ENCODE measurements at places on chromosomes 3 and 15.

GRCh38 chr3:47377186-47377585 is 3.6 kb upstream of the PTPN23 start:
- DNase-seq, result no peak

DNA sequence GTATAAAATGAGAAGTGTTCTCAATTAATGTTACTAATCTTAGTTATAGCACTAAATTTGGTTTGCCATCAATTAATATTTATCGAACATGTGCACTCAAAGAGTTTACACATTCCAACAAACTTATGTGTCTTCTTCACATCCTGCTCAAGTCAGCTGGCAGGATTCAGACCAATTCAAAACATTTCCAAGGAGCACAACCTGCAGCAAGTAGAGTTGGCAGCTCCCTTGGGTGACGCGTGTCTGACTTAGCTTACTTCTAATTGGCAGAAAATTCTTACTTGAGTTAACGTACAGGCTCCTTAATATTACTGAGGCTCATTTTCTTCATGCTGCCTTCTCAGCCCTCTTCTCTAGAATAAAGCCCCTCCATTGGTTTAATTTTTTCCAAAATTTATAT is 110.4 kb upstream of the PFN2 start:
- no peak for DNase-seq

DNA sequence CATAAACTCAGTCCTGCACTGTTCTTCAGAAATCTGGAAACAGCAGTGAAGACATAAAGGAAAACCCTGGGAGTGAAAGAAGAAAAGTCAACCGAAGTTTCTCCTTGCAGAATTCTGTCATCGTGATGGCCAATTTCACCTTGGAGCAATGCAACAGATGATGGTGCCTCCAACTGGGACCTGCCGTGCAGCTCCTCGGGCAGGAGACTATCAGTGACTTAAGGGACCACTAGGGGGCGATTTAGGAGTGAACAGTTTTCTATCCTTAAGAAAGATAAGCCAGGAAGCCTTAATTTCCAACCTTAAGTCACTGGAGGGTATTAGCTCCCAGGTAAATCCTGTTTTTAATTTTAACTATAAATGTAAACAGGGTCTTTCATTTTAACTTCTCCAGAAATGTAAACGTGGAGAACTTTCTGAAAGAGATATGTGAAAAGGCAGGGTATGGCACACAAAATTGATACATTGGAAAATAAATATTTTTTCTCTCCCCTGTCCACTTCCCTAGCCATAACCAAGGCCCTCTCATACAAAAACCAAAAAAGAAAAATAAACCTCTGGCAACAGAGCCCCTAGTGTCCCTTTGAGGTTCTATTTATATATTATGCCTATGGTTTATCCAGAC is 116.3 kb downstream of the PDZRN3 start:
- peak; percentile 17 for DNase-seq

DNA sequence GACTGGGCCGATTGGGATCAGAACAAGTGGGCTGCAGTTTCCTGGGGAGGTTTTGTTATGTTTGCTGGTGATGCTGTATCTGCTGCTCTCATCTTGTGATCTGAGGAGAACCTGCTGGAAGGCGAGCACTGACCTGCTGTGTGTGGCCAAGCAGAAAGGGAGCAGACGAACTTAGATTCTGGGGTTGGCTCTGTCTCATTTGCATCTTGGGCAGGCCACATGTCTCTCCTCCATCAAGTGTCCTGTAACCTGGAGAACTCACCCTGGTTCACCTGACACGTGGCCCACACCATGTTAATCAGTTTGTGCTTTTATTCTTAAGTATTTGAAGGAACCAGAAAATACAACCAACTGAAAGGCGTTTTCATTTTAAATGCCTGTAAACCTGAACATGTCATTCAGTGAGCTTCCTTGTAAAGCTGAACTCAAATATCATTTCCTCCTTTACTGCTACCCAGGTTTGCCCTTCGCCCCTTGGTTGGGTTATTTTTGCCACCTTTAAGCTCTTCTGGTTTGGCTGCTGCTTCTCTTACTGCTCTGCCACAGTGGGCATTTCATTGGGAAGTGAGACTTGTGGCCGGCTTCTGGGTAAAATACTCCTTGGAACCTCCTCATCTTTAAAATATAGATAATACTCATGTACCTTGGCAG is 33.5 kb upstream of the TRAK1 start:
- no peak for DNase-seq

DNA sequence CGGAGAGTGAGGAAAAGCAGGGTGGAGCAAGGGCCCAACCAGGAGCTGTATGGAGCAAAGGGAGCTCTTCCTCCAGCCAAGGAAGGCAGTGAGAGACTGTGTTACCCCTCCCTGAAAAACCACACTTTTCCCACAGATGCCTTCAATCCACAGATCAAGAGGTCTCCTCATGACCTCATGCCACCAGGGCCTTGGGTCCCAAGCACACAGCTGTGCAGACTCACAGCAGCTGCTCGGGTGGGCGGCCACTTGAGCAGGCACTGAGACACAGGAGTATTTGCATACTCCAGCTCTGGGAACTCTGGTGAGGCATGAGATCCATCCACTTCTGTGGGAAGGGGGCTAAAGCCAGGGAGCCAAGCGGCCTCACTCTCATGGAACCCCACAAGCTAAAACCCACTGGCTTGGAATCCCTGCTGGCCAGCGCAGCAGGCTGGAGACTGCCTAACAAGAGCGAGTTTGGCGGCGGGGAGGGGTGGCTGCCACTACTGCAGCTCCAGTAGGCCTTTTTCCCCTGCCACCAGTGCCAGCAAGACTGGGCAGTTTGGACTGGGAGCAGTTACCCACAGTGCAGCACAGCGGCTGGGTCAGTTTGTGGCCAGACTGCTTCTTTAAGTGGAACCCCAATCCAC is 880.6 kb upstream of the ARPP21 start:
- DNase-seq, result no peak

DNA sequence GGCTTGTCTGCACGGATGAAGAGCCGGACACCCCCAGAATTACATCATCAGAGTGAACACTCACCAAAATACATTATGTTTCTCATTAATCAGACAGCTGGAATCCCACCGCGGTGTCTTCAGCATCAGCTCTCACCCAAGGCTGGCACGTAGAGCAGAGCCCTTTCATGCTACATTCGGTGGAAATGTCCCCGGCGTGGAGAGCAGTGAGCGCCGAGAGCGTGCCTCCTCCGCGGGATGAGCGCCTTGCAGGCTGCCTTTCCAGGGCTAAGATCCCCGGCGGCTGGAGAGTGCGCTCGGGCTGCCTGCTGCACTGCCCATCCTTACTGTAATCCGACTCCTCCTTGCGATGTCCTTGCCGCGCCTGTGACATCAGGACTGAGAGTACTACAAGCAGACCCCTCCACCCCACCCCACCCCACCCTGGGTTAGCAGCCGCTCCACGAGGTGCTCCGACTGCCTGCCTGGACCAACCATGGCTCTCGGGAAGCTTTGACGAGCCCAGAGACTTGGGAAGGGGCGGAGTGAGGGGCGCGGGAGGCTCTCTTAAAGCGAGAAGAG is at the start of gene ZNF385D:
ZNF385D (minus strand) TSS at position 380 of the 561 bp plus-strand sequence; CDS start at position 86, 294 bp downstream.
- DNase-seq, result no peak

DNA sequence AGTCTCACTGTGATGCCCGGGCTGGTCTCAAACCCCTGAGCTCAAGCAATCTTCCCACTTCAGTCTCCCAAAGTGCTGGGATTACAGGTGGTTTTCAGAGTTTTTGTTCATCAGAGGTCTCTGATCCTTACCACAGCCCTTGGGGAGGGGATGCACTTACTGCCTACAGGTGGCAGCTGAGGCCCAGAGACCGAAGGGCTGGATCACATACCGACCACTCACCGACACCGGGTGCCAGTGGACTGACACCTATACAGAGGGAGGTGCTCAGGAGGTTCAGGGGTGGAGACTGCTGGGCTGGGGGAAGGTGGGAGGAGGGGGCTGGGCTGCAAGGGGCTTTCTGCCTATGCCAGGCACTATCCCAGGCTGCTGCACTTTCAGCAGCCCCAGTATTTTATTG is 19.5 kb downstream of the DUSP7 start:
- no peak for DNase-seq

DNA sequence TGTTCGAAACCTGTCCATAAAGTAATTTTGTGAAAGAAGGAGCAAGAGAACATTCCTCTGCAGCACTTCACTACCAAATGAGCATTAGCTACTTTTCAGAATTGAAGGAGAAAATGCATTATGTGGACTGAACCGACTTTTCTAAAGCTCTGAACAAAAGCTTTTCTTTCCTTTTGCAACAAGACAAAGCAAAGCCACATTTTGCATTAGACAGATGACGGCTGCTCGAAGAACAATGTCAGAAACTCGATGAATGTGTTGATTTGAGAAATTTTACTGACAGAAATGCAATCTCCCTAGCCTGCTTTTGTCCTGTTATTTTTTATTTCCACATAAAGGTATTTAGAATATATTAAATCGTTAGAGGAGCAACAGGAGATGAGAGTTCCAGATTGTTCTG is 44.4 kb downstream of the AGTR1 start:
- no peak for DNase-seq

- peak; percentile 8 for DNase-seq
These were observed 154.1 kb upstream of the GOLIM4 start for GRCh38 chr3:168249550-168250414.

DNA sequence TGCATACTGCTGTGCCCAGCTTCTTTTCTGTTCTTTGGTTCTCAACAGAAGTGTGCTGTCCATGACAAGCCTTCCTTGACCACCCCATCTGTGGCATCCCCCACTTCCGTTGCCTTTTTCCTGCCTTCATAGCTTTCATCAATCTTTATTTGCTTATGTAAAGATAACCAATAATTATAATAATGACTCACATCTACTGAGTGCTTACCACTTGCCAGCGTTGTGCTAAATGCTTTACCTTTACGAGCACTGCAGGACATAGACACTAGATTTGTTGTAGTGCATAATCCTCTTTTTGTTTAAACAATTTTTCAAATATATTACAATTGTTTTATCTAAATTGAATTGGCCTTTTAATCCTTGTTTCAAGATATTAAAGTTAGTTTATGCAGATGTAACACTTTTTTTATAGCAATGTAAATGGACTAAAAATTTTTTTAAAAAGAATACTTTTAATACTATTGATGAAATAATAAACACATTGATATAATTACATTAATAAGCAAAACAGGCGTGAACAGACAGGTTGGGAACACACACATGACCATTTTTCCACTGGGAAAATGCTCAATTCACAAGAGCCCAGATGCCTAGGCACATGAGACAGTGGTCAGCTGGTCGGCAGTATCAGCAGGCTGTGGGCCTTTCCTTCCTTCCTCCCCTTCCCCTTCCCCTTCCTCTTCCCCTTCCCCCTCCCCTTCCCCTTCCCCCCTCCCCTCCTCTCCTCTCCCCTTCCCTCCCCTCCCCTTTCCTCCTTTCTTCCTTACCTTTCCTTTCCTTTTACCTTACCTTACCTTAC is 42.5 kb downstream of the TRAK1 start:
- DNase-seq, result no peak

- DNase-seq, result no peak
These were observed 60.9 kb downstream of the NOX5 start for GRCh38 chr15:69075440-69075839.

GRCh38 chr3:45225465-45226205 is 452 bp downstream of the TMEM158 start:
- no peak for DNase-seq

- no peak for DNase-seq
These were observed 51.8 kb downstream of the BTD start for GRCh38 chr3:15653321-15653720.

GRCh38 chr15:40333922-40334492 is 6.7 kb downstream of the CCDC9B start:
- no peak for DNase-seq

- DNase-seq, result no peak
These were observed 33.9 kb downstream of the PTPRG start for GRCh38 chr3:61595288-61595687.

DNA sequence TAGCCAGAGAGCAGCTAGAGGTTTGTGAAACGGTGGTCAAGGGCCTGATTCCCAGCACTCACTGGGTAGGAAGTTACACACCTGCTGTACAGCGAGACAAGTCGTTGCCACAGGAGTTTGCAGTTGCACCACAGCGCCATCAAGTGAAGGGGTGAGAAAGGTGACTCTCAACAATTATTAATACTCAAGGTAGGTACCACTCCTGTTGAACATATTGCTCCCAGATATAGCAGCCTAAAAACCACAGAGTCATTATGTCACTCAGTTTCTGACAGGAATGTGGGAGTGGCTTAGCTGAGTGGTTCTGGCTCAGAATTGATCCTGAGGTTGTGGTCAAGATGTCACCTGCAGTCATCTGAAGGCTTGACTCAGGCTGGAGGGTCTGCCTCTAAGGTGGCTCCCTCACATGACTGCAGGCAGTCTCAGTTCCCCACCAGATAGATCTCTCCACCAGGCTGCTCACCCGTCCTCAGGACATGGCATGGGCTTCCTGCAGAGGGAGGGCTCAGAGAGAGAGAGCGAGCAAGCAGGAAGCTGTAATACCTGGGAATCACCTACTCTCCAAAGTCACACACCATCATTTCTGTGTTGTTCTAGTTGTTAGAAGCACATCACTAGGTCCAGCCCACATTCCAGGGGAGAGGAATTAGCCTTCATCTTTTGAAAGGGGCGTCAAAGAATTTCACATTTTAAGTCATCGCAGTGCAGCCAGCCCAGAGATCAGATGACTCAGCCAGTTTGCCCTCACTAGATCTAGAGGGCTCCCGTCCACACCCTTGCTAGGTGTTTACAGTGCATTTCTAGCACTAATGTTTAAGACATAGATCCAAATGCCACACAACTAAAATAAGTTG is 17.0 kb upstream of the ANO10 start:
- peak; percentile 24 for DNase-seq

- DNase-seq, result no peak
These were observed 81.8 kb upstream of the UBE2E1 start for GRCh38 chr3:23723930-23724329.

GRCh38 chr3:158314426-158315357 is 204.8 kb downstream of the RSRC1 start:
- no peak for DNase-seq

- no peak for DNase-seq
These were observed 730.3 kb downstream of the ZNF385D start for GRCh38 chr3:21020681-21021080.

DNA sequence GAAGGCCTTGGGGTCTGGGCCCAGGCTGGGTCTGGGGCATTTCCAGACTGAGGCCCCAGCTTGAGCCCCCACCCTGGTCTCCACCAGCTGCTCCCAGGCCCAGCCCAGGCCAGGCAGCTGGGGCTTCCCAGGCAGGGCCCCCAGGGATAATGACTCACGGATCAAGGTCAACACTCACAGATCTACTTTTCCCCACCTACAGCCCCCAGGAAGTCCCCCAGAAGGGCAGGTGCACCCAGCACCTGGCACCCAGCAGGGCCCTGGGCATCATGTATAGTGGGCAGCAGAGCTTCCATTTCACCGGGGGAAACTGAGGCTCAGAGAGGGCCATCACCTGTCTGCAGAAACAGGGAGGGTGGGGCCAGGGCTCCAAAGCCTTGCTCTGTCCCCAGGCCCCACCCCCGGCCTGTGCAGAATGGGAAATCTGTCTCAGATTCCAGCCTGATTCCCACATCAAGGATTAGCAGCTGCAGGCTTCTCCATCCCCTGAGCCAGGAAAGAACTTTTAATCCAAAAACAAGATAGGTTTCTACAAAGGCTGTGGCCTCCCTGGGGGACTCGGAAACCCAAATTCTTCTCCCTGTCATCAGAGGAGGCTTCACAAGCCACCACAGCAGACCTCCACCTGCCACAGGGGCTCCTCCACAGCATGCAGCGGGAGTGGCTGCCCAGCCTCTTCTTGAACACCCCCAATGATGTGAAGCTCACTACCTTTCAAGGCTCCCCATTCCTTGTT is 49.8 kb downstream of the IQSEC1 start:
- DNase-seq, result no peak

- DNase-seq, result no peak
These were observed 171.1 kb downstream of the RORA start for GRCh38 chr15:61057830-61058529.
